ENCODE measurements at places on chromosomes 7 and 10.

- DNase-seq, result no peak
Measured at GRCh38 chr10:70295321-70295720, 11.5 kb upstream of the NPFFR1 start.

DNA sequence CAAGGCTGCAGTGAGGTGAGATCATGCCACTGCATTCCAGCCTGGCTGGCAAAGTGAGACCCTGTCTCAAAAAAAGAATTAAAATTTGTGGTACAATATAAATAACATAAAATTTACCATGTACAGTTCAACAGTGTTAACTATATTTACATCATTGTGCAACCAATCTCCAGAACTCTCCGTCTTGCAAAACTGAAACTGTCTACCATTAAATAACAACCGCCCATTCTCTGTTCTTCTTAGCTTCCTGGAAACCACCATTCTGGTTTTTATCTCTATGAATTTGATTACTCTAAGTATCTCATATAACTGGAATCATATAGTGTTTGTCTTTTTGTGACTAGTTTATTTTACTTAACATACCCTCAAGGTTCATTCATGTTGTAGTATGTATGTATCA, 167.6 kb downstream of the AUTS2 start:
- no peak for DNase-seq

DNA sequence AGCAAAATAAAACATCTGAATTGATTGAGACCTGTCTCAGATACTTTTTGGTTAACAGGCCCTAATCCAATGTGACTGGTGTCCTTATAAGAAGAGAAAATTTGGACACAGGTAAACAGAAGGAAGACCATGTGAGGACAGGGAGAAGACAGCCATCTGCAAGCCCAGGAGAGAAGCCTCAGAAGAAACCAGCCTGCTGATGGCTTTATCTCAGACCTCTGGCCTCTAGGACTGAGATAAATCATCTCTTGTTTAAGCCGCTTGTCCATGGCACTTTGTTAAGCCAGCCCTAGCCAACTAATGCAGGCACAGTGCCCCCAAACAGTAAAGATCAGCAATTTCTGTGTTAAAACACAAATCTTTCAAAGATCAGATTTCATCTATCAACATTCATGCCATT, 41.8 kb upstream of the FIGNL1 start:
- no peak for DNase-seq

DNA sequence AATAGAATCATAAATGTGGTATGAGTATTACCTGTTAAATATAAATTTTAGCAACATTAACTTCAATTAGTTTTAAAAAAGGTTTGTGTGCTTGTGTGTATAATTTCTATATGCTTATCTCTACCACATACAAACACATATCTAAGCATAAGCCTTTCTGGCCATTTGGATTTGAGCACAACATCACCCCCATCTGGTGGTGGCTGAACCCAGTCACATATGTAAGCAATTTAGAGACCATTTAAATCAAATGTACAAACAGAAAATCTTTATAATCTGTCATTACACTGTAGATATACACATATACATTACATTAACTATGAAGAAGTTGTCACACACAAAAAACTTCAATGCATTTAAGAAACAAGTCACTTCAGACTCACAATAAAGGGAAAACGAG, 31.7 kb downstream of the GPR22 start:
- peak; percentile 59 for DNase-seq

GRCh38 chr10:50627896-50628295, 4.1 kb upstream of the SGMS1 start:
- DNase-seq, result no peak

DNA sequence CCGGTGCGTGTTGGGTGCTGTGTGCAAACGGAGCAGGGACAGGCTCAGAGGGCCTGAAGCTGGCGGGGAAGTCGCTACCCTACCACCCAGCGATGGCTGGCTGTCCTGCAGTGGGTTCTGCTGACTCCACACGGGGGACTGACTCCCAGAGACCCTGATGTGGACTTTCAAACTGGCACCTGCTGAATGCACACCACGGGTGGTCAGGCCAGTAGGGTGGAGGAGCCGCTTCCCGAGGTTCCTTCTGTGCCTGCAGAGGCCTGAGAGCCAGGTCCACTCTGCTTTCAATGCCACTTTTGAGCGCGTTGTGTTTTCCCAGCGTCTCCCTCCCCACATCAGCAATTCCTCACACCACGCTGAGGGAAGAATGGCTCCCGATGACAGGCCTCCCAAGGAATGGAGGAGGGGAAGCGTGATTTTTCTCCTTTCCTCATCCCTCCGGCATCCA, 135.3 kb downstream of the ADARB2 start:
- no peak for DNase-seq

- no peak for DNase-seq
Measured at GRCh38 chr10:20090831-20091230, 274.6 kb downstream of the PLXDC2 start.

- DNase-seq, result no peak
Measured at GRCh38 chr7:100486111-100486636, 2.4 kb downstream of the NYAP1 start.

GRCh38 chr10:75461672-75462649, 30.5 kb downstream of the LRMDA start:
- DNase-seq, result no peak

DNA sequence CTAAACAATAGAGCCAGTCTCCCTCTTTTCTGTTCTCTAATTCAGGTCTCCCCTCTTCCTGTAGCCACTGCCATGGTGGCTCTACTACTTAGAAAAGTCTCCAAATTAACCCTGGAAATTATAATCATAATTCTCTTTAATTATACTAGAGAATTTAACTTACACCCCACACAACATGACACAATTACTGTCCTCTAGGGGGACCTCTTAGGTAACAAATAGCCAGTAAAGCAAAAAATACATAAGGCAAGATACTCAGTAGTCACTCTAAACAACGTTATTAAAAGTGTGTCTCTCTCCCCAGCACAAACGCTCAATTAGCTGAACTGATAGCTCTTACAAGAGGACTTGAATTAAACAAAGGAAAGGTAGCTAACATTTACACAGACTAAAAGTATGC, 44.3 kb upstream of the ZNF107 start:
- DNase-seq, result no peak
